ENCODE measurements at places on chromosomes 12 and 14.
A peak's percentile ranks its signal among the peaks of the same experiment; 100 is the strongest.

GRCh38 chr12:20508359-20508758, 140.0 kb downstream of the PDE3A start:
- no peak for DNase-seq

DNA sequence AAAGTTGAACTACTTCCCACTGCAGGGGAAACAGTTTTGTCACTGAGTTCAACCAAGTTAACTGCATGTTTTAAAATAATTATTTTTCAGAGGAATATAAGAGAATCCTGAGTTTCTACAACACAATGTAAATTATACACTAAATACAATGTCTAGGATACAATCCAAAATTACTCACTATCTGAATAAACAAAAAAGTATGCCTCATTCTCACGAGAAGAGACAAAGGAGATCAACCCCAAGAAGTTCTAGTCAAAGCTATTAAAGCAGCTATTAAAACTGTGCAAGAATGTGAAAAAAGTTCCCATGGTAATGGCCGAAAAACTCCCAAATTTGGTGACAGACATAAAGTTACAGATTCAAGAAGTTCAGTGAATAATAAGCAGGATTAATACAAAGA, 8.8 kb upstream of the KCNK13 start:
- no peak for DNase-seq

GRCh38 chr14:46259536-46259935, 392.0 kb downstream of the RPL10L start:
- DNase-seq, result no peak

DNA sequence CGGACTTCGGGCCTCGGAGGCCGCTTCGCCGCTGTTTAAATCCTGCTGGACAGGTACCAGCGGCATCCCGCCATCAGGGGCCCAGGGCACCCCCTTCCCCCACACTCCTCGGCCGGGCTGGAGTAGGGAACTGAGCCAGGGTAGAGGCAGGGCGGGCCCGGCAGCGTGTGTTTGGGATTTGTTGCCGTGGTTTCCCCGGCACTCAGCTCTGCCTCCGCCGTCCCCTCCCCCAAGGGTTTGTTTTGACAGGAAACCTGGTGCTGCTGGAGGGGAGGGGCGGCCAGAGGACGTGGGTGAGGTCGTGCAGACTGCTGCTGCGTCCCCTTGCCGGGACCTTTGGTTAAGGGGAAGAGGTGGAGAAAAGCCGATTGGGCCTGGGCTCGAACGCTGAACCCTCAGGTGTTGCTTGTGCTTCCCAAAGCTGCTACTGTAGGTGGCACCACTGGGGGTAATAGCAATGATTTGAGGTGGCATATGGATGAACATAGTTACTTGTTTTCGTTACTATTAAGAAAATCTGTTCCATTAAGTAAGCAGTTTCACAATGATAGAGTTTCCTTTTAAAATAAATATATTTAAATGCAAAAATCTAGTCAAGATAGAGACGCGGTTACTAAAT, 778 bp downstream of the TCP11L2 start:
- DNase-seq, result peak; percentile 94

DNA sequence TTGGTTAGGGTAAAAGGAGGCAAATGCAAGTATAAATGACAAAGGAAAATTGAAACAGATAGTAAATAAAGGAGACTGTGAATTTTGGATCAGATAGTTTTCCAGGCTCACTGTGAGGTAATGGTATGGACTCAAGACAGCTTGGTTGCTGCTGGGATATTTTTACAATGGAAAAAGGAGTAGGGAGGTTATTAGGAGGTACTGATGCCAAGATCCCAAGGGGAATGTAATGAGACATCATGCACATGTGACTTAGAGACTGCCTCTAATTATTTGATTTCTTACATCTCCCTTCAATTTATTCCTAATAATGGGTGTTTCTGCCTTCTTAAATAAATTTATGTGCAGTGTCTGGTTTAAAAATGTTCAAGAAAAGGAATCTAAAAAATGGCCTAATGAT, 56.9 kb downstream of the TAOK3 start:
- no peak for DNase-seq

DNA sequence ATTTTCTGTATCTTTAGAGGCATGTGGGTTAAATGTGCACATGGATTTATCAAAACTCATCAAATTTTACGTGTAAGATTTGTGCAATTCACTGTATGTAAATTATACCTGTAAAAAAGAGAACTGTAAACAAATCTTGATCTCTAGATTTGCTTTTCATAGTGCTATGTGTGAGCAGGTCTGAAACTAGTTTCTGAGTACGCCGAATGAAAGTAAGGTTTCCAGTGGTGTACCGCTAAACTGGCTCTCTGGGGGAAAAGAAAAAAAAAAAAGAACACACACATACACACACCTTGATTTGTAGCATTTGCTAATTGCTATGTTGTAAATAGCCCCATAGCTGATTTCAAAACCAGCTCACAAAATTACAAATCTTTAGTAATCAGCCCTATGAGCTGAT, 8.6 kb upstream of the SLC41A2 start:
- no peak for DNase-seq

DNA sequence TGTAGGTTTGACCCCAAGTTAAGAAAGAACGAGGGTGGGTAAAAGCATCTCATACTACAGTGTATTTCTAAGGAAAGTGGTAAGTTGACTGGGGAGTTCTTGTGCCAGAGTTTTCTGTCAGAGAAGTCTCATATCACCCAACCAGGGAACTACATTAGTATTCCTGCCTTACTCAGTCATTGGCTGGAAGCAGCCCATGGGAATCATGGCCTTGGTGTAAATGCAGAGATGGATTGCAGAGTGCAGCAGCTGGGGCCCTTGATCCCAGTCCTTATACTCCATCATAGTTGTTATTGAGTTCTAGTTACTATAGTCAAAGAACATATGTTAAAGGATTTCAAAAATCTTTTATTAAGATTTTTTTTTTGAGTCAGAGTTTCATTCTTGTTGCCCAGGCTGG, 105.8 kb downstream of the MNAT1 start:
- DNase-seq, result no peak

DNA sequence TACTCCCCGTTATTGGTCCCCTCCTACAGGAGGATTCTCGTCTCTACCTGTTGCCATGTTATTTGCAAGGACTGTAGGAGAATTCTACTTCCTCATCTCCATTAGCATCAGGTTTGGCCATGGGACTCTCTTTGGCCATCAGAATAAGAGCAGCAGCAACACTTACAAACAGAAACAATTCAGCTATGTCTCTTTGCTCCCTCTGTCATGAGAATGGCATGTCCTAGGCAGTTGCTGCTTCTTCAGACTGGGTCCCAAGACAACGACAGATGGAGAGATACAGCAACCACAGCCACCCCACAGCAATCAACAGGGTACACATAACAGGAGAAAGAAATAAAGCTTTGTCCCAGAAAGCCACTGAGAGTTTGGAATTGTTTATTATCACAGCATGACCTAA, 19.7 kb downstream of the SLC41A2 start:
- DNase-seq, result no peak

GRCh38 chr12:25386831-25387731, 136.4 kb upstream of the KRAS start:
- peak; percentile 88 for DNase-seq

DNA sequence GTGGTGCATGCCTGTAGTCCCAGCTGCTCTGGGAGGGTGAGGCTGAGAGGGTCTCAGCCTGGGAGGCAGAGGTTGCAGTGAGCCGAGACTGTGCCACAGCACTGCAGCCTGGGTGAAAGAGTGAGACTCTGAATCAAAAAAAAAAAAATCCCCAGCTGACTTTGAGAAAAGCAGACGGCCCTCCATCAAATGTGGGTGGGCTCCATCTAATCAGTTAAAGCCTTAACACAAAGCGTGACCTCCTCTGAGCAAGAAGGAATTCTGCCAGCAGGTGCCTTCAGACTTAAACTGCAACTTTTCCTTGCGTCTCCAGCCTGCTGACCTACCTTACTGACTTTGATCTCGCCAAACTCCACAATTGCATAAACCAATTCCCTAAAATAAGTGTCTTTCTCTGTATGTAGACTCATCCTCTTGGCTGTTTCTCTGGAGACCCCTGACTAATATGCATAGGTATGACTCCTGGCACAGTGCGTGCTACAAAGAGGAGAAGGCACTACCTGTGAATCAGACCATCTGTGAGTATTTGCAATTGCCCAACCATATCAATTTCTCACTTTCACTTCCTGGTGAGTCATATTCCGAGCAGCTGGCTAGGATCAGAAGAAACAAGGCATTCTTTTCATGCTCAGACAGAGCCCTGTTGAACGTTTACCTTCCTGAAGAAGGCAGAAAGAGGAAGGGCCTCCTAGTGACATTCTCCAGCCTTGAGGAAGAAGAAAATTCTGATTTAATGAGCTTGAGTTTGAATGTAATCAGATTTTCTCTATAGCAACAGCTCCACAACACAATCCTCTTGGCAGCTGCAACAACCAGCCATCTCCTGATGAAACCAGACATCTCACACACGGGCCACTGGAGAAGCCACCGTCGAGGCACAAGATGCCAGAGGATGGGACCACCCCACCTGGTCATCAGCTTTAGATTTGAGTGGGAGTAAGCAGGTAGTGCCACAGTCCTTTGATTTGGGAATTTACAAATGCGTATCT, 54.3 kb downstream of the CLMN start:
- peak; percentile 26 for DNase-seq

DNA sequence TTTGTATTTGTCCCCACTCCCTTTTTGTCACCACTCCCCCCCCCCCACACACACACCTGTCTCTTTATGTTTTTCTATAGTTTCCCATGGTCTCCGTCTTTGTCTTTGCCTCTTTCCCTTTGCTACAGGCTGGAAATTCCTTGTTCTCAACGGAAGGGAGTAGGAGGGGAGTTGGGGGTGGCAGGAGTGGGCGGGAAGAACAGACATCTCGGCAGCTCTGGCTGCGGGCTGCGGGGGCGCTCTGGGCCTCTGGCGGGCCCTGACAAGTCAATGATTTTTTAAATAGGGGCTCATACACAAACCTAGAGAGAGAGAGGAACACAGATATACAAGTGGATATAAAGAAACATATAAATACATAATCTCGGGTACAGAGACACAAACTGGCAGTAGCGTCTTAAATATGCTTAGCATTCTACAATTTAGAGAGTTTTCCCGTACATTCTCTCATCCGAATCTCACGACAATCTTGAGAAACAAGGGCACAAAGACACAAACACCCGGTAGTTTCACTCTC, 2.4 kb upstream of the NAB2 start:
- DNase-seq, result no peak

- DNase-seq, result no peak
Observed at GRCh38 chr12:100901266-100901665, 106.7 kb downstream of the ANO4 start.

GRCh38 chr14:23582906-23583760, 4.5 kb upstream of the JPH4 start:
- DNase-seq, result no peak

GRCh38 chr12:124318278-124319020, 23.6 kb downstream of the RFLNA start:
- DNase-seq, result no peak

DNA sequence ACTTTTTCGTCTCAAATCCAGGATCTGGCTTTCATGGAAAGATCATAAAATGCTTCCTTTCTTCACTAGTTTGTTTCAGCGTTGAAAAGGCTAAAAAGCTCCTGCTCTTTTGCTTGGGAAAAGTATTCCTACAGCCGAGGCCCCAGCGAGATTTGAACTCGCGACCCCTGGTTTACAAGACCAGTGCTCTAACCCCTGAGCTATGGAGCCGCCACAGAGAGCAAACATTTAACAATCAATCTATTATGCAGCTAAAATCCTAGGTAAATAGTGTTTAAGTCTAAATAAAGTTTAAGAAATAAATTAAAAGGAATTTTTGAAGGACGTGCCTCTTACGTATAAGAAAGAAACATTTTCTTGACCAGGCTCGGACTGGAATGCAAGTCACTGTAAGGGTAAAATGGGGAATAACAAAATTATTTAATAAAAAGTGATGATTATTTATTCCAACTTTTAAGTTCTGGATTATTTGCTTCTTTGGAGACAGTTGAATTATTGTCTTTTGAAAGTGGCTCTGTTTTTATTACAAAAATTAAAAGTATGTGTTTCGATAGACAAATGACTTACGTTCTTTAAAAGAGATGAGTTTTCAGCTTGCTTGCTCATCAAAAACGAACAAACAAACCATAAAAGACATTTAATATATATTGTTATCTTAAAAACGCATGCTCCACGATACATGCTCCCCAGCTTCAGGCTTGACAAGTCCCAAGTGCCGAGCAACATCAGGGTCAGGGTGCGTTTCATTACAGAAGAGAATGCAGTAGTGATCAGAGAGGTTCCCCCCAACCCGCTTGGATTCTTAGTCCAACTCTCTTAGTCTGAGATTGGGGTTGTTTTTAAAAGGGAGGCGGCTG, 10.2 kb downstream of the OR6S1 start:
- DNase-seq, result no peak

DNA sequence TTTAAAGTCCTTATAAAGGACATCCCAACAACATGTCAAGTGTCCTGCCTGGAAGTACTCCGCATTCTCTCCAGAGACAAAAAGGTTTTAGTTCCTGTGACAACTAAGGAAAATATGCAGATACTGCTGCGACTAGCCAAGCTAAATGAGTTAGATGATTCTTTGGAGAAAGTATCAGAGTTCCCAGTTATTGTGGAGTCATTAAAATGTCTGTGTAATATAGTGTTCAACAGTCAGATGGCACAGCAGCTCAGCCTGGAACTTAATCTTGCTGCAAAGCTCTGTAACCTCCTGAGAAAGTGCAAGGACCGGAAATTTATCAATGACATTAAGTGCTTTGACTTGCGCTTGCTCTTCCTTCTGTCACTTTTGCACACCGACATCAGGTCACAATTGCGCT, 40.2 kb downstream of the RIC8B start:
- DNase-seq, result no peak

DNA sequence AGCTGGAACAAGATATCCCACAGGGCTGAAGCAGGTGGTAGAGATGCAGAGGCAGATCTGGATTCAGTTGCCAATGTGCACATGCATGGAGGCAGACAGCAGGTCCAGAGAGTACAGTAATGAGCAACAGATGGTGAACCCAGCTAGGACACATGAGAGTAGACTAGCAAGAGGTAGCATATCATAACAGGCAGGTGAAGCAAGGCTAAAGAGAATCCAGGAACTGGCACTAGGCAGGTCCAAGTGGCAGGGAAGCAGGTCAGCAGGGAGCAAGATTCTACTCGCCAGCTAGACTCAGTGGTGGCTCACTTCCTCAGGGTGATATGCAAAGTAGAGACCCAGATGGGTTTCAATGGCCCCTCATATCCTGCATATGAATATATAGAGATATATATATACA, 15.3 kb upstream of the MYF6 start:
- no peak for DNase-seq

GRCh38 chr12:132593521-132593920, 16.9 kb downstream of the LRCOL1 start:
- DNase-seq, result no peak

Data from coronary artery (tissue), 2 donors.